NCI-H1417 treated with DMSO at 0.1 percent for 48 hours (cell line): ENCODE measurements at places on chromosomes 1 and 21.
A peak's percentile ranks its signal among the peaks of the same experiment; 100 is the strongest.

DNA sequence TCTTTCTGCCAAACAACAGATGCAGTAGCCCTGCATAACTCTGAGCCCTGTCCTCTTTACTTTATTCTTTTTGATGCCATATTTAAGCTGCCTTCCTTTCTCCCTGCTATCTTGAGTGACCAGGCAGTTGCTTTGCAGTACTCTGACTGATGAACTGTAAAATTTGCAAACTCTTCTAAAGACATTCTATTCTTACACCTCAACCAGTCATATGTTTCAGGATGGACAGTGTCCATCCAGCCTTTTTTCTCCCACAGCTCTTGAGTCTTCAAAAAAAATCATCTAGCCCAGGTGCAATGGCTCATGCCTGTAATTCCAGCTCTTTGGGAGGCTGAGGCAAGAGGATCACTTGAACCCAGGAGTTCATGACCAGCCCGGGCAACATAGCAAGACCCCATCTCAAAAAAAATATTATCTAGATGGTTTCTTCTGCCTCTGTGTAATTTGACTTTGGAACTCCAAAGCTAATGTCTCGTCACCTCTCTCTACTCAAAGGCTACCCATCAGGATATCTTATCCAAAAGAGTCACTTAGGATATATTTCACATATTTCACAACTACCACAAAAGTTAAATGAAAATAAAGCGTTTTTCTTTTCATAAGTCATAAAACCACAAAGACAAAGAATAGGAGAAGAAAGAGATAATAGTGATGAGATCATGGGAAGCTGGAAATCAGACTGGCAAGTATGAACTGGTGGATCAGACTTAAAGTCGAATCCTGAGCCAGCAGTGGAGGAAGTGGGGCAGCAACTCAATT is 54.6 kb upstream of the IPO9 start:
- DNase-seq = no peak

GRCh38 chr1:200038325-200038980 is 10.9 kb downstream of the NR5A2 start:
- no peak for DNase-seq

DNA sequence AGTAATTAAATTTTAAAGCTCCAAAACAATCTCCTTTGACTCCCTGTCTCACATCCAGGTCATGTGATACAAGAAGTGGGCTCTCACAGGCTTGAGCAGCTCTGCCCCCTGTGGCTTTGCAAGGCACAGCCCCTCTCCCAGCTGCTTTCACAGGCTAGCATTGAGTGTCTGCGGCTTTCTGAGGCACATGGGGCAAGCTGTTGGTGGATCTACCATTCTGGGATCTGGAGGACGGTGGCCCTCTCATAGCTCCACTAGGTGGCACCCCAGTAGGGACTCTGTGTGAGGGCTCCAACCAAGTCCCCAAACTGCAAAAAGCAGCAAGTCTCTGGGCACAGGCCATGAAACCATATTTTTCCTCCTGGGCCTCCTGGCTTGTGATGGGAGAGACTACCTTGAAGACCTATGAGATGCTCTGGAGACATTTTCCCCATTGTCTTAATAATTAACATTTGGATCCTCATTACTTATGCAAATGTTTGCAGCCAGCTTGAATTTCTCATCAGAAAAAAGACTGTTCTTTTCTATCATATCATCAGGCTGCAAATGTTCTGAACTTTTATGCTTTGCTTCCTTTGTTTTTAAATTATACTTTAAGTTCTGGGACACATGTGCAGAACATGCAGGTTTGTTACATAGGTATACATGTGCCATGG is 554.1 kb upstream of the OLFM3 start:
- no peak for DNase-seq

- no peak for DNase-seq
These were observed 5.6 kb downstream of the COL8A2 start for GRCh38 chr1:36119456-36119855.

DNA sequence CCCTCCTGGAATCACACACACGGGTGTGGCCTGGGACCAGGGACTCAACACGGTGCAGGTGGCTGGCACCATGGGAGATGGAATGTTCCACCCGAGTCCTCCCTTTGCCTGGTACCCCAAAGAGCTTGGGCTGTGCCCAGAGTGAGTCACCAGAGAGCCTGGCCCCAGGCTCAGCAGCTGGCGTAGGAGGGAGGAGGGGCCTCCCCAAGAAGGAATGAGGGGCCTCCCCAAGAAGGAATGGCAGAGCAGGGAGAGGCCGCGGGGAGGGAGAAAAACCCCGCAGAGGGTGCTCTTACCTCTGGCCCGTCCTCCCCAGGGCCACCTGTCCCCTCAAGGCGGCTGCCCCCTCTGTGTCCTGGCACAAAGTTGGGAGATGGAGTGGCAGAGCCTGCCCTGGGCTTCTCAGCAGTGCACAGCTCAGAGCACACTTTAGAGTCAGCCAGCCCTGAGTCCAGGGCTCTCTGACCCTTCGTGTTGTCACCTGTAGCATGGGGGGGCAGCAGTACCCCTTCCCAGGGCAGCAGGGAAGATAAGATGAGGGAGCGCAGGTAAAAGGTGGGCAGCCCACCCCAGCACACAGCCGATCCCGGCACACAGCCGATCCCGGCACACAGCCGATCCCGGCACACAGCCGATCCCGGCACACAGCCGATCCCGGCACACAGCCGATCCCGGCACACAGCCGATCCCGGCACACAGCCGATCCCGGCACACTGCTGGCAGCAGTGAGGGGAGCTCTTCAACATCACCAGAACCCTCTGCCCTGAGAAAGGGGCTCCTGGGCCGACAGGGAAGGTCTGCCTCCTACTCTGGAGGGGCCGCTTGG is 20.2 kb upstream of the KCNAB2 start:
- no peak for DNase-seq

GRCh38 chr21:39153373-39153772 is 29.9 kb downstream of the PSMG1 start:
- no peak for DNase-seq

DNA sequence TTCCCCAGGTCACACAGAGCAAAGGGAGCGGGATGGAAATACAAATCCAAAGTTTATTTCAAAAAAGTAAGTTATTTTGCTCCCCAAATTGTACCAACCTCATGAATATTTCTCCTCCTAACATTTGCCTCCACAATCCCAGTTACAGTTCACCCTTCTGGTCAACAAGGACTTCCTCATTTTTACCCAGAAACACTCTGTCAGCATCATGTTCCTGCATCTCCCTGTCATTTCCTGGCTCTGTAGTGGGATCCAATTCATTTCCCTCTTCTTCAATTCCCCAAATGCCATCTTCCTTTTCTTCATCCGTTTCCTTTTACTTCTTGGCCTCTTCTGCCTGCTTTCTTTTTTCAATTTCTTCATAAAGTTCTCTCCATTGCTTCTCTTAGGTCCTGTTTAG is 32.0 kb upstream of the EPS15 start:
- DNase-seq = no peak

DNA sequence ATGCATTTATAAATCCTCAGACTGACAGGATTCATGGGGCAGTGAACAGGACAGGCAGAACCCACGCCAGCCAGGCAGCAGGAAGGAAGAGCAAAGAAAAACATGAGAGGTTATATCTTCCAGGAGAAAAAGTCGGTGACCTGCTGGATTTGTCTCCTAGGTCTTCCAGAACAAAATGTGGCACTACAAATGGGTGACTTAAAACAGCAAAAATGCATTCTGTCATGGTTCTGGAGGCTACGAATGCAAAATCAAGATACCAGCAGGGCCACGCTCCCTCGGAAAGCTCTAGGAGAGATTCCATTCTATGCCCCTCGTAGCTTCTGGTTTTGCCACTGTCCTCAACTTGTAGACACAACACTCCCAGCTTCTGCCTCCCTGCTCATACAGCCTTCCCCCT is 63.4 kb downstream of the PSMG1 start:
- DNase-seq = no peak

- no peak for DNase-seq
These were observed 205.3 kb downstream of the DAB1 start for GRCh38 chr1:57218487-57219079.

GRCh38 chr1:202046227-202046626 is 35.8 kb downstream of the ELF3 start:
- no peak for DNase-seq

GRCh38 chr1:108051631-108052377 is 86.8 kb upstream of the VAV3 start:
- peak; percentile 66 for DNase-seq

DNA sequence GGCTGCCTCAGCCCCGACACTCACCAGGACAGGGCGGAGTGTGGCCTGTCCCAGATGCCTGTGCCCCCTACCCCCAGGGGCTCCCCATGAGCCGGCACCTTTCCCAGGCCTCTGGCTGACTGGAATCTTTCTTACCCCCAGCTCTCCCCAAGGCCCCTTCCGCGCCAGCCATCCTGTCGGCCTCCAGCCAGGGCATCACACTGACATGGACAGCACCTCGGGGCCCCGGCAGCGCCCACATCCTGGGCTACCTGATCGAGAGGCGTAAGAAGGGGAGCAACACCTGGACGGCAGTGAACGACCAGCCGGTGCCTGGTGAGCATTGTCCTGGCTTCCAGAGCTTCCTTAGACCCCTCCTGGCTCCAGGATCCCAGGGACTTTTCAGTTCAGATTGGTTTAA is 26.5 kb downstream of the IGFN1 start:
- DNase-seq = no peak

DNA sequence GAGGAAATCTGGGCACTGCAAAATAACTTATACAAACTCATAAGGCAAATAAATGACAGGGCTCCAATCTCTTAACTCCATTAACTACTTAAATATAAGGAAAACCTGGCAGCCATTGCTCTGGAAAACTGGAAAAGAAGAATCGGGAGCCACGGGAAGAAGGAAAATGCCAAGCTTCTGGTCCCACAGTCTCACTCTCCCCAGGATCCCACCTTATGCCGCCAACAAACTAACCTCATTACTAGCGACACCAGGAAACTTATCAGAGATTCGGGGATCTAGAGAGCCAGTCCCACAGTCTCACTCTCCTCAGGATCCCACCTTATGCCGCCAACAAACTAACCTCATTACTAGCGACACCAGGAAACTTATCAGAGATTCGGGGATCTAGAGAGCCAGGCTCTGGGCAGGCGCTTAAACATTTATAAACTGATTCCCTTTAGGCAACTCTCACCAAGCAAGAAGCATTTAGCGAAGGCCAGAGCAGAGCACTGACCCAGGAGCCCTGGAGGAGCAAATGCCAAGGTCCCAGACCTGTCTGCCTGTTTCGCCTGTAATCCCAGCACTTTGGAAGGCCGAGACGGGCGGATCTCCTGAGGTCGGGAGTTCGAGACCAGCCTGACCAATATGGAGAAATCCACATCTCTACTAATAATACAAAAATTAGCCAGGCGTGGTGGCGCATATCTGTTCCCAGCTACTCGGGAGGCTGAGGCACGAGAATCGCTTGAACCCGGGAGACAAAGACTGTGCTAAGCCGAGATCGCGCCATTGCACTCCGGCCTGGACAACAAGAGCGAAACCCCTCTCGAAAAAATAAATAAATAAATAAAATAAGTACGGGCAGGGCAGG is 720 bp downstream of the PSMB2 start:
- no peak for DNase-seq

DNA sequence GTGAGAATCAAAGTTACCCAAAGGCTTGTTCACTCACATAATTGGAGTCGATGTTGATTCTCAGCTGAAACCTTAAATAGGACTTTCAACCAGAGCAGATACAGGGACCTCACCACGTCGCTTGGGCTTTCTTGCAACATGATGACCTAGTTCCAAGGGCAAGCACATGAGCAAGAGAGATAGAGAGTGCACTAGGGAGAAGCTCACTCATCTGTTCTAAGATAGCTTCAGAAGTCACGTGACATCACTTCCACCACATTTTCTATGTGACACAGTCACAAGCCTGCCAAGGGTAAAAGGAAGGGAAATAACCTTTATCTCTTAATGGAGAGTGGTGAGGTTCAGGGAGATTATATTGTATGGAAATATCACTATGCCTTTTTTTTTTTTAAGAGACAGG is 470.1 kb upstream of the PLXNA2 start:
- no peak for DNase-seq

GRCh38 chr1:152112101-152112884 is 3.0 kb downstream of the TCHH start:
- no peak for DNase-seq
